ENCODE measurements at places on chromosomes 3 and 15. TPM values are rescaled to one million over a fixed set of nuclear protein-coding genes. Genes with fewer than 3 reads are reported as not detected.

Gene EFCC1
- not detected for total RNA-seq

- no peaks in the 10 kb centered on the region for H3K4me1 ChIP-seq
- H3K36me3 ChIP-seq: no peaks in the 10 kb centered on the region
- no peaks in the 10 kb centered on the region for H3K27me3 ChIP-seq
- H3K4me3 ChIP-seq: no peak overlapping the region
Observed at GRCh38 chr3:75136100-75136897, 521.8 kb upstream of the CNTN3 start.

- H3K36me3 ChIP-seq: peaks cover 27% of the 10 kb centered on the region
- H3K27me3 ChIP-seq: peaks cover 47% of the 10 kb centered on the region
- DNase-seq: no peak
- H3K4me3 ChIP-seq: no peak overlapping the region
- H3K27ac ChIP-seq: no peak overlapping the region
Observed at GRCh38 chr3:46221391-46221790, 13.3 kb upstream of the CCR1 start.

DNA sequence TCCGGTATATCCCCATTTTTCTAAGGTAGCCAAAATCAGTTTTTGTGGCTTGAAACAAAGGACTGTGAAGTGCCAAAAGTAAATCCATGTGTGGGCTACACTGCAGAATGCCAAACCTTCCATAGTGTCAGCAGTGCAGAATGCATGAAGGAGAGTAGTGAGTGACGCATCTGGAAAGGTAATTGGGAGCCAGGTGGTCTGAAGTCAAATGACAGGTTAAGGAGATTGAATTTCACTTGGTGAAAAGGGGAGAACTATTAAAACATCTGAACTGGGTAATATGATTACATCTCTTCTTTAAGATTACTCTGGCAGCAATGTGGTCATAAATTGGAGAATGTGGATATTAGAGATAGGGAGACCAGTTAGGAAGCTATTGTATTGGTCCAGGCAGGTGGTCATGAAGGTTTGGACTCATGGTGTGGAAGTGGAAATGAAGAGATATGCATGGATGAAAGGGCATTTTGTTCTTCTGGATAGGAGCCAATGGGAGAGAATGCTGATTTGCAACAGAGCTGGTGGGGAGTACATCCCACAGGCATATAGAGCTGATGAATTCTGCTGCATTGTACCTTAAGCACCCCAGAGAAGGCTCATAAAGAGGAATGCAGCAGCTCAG lies 118.2 kb downstream of the ECT2 start:
- H3K27ac ChIP-seq: no peak overlapping the region
- DNase-seq: no peak
- peaks cover 7% of the 10 kb centered on the region for H3K27me3 ChIP-seq
- H3K36me3 ChIP-seq: no peaks in the 10 kb centered on the region

DNA sequence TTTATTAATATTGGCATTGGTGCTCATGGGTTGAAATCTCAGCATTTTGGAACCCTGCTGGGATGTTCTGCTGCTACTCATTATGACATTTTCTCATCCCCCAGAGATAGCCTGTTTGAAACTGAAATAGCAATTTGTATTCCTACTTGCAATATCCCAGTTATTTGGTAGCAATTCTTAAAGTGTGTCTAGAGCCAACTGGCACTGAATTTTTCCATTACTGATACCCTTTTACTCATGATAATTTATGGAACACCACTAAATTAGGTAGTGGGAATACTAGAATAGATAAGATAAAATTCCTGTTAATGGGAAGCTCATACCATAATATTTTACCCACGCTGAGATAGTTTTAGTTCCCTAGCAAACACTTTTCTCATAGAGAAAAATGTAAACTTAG lies 309.3 kb downstream of the SV2B start:
- peaks cover 13% of the 10 kb centered on the region for H3K4me1 ChIP-seq
- no peaks in the 10 kb centered on the region for H3K36me3 ChIP-seq

DNA sequence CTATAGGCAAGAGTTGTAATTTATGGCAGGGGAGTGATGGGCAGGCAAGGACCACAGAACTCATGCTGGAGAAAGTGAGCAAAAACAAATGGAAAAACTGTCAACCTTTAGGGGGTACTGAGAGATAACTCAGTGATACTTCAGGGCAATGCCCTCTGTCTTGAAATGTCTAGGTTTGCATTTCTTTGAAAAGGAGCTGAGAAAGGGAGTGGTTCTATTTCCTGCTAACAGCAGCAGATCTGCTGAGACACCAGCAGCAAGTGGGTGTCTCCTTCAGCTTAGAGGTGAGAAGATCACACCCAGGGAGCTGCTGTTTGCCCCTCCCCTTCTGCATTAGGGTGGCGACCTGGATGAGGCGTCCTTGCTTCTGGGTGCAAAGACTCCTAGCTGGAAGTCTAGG lies 42.3 kb upstream of the XIRP1 start:
- peaks cover 36% of the 10 kb centered on the region for H3K4me1 ChIP-seq
- DNase-seq: peak; percentile 67
- H3K4me3 ChIP-seq: peak overlapping the region; percentile 26
- peak overlapping the region; percentile 81 for H3K27ac ChIP-seq
- peaks cover 7% of the 10 kb centered on the region for H3K36me3 ChIP-seq

DNA sequence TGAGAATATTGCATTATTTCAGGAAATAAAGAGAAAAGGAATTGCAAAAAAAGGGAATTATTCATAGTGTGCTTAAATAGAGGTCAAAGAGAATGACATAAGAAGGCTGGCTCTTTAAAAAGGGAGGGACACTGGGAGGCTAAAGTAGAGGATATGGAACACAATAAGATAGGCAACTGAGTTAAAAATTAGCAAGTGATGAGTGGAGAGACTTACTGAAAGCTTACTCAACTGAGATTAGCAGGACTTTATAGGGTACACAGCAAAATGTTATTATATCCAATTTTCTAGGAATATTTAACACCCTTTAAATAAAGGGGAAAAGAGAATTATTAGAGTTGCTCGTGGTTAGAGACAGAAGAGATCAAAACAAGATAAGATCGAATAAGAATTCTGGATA lies 375.2 kb downstream of the LSAMP start:
- H3K36me3 ChIP-seq: no peaks in the 10 kb centered on the region
- H3K27ac ChIP-seq: no peak overlapping the region
- H3K27me3 ChIP-seq: no peaks in the 10 kb centered on the region
- no peak overlapping the region for H3K4me3 ChIP-seq
- DNase-seq: no peak
- H3K4me1 ChIP-seq: no peaks in the 10 kb centered on the region

GRCh38 chr3:177772908-177773557 lies 575.8 kb upstream of the TBL1XR1 start:
- H3K4me3 ChIP-seq: no peak overlapping the region
- H3K4me1 ChIP-seq: peaks cover 5% of the 10 kb centered on the region
- no peak for DNase-seq
- peaks cover 4% of the 10 kb centered on the region for H3K36me3 ChIP-seq
- no peaks in the 10 kb centered on the region for H3K27me3 ChIP-seq

DNA sequence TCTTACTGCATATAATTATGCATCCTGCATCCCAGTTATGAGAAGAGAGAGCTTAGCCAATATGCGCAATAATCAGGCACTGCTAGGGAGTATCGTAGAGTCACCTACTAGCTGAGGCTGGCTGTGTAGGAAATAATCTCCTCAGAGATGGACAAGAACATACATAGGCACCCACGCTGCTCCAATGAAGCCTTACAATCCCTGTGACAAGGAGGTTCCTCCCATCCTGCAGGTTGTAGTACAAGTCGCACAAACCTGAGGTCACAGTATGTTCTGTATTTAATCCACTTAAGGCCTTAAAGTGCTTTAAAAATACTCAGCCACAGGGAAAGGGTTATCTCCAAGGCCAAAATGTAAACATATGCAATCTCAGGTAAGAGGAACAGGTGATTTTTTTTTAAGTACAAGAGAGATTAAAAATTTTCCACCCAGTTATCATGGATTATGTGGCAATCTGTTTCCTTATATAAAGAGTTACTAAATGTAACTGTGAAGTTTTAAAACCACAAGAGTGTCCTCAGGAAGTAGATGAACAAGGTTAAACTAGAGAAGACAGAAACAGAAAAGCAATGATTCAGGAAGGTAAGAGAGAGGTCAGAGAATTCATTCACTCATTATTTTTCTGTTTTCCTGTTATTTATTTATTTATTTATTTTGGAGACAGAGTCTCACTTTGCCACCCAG lies 7.5 kb upstream of the COLQ start:
- H3K4me3 ChIP-seq: no peak overlapping the region
- H3K4me1 ChIP-seq: peaks cover 24% of the 10 kb centered on the region
- H3K36me3 ChIP-seq: peaks cover 1% of the 10 kb centered on the region
- H3K27ac ChIP-seq: peak overlapping the region; percentile 50

DNA sequence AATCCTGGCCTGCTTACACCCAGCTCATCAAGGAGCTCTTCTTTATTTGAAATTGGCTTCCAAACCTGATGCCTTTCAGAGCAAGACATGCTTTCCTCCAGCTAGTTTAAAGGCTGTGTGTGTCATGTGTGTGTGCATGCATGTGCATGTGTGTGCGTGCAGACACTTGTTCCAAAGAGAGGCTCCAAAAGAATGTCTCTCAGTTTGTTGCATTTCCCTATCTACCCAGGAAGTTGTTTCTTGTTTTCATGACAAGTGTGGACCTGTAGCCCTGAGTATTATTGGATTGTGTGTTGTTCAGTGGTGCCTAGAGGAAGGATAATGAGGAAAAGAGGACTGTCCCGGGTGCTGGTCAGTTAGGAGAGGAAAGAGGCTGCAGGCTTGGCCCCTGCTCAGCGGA lies 240.0 kb downstream of the THSD4 start:
- DNase-seq: no peak
- no peaks in the 10 kb centered on the region for H3K4me1 ChIP-seq
- H3K27ac ChIP-seq: no peak overlapping the region
- H3K4me3 ChIP-seq: no peak overlapping the region

Gene ITGB5
- total RNA-seq: 0.40 TPM

Gene GPR160
- 13.8 TPM for total RNA-seq

- no peaks in the 10 kb centered on the region for H3K27me3 ChIP-seq
- H3K27ac ChIP-seq: peak overlapping the region; percentile 42
- H3K4me3 ChIP-seq: no peak overlapping the region
- no peaks in the 10 kb centered on the region for H3K36me3 ChIP-seq
Observed at GRCh38 chr3:189038773-189039745, 132.7 kb upstream of the TPRG1 start.

GRCh38 chr3:156366559-156366958 lies 188.4 kb downstream of the SSR3 start:
- no peak overlapping the region for H3K4me3 ChIP-seq
- H3K4me1 ChIP-seq: peaks cover 2% of the 10 kb centered on the region
- no peaks in the 10 kb centered on the region for H3K36me3 ChIP-seq
- peaks cover 22% of the 10 kb centered on the region for H3K27me3 ChIP-seq

DNA sequence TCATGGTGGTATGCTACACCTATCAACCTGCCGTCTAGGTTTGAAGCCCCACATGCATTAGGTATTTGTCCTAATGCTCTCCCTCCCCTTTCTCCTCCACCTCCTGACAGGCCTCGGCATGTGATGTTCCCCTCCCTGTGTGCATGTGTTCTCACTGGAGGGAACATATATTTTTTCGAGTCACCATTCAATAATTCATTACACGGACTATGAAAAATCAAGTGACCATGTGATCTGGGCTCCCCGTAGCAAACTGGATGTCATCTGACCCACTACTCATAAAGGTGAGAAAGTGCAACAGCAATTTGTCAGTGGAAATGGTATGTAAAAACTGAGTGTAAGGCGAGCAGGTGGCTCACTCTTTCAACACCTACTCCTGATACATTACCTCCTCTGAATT lies 224.3 kb upstream of the RASGRP1 start:
- DNase-seq: no peak
- H3K4me1 ChIP-seq: no peaks in the 10 kb centered on the region
- no peak overlapping the region for H3K4me3 ChIP-seq
- H3K27ac ChIP-seq: no peak overlapping the region

Gene CFAP91
- total RNA-seq: not detected

DNA sequence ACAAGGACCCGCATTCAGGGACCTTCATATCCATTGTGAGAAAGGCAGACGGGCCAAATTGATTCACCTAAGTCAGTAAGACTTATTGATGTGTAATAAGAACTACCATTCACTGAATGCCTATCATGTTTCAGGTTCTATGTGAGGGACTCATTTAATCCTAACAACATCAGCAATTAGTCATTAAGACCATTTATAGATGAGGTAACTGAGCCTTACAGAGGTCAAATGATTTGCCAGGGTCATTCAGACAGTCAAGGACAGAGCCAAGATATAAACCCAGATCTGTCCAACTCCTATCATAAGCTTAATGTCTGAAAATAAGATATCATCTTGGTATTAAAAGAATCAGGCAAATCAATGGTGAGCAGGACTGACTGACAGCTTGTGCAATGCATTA lies 453.8 kb downstream of the MAGI1 start:
- no peak overlapping the region for H3K4me3 ChIP-seq
- H3K27me3 ChIP-seq: no peaks in the 10 kb centered on the region
- no peak for DNase-seq

- DNase-seq: no peak
- H3K4me3 ChIP-seq: no peak overlapping the region
- no peaks in the 10 kb centered on the region for H3K4me1 ChIP-seq
- peaks cover 14% of the 10 kb centered on the region for H3K27me3 ChIP-seq
- H3K36me3 ChIP-seq: no peaks in the 10 kb centered on the region
Observed at GRCh38 chr15:43210172-43210745, 10.6 kb downstream of the EPB42 start.

DNA sequence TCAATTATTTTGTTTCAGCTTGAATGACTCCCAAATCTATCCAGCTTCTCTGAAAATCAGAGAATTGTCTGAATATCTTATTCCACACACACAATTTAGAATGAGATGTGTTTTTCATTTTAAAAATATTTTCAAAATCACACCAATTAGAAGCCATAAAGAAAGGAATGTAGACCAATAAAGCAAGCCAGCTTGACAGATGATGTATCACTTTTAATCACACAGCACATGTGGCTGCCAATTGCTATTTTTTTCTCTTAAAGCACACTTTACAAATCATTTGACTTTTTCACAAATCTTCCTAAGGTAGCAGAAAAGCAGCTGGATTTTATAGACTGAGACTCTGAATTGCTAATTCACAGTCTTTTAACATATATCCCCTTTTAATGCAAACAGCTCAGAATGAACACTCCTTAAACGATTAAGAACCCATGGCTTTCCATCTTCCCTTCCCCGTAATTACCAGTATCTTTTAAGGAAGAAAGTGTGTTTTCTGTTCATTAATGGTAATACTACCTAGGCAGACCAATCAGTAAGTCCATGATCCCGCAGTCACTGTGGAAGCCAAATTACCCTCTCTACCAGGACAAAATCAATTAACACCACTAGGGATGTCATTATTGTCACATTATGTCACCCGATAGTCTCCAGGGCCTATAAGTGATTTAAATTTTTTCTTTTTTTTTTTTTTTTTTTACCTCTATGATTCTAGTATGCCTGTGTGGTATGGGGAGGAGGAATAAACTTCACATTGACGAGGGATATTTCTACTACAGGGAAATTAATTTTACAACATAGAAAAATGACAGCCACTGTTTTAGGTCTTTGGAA lies 250.0 kb upstream of the VEPH1 start:
- H3K36me3 ChIP-seq: no peaks in the 10 kb centered on the region
- no peak overlapping the region for H3K27ac ChIP-seq
- H3K4me1 ChIP-seq: no peaks in the 10 kb centered on the region

Gene LMAN1L
- 0.48 TPM for total RNA-seq

Gene GOLGA8R
- total RNA-seq: 4.2 TPM

- no peak overlapping the region for H3K27ac ChIP-seq
- peaks cover 5% of the 10 kb centered on the region for H3K4me1 ChIP-seq
- no peak for DNase-seq
- no peak overlapping the region for H3K4me3 ChIP-seq
Observed at GRCh38 chr3:66508461-66508860, 7.6 kb upstream of the LRIG1 start.

GRCh38 chr15:91302588-91303439 lies 202.8 kb downstream of the SV2B start:
- H3K27me3 ChIP-seq: peaks cover 52% of the 10 kb centered on the region
- H3K4me1 ChIP-seq: peaks cover 10% of the 10 kb centered on the region
- no peaks in the 10 kb centered on the region for H3K36me3 ChIP-seq
- no peak overlapping the region for H3K27ac ChIP-seq
- H3K4me3 ChIP-seq: no peak overlapping the region
- DNase-seq: no peak
